ENCODE measurements at places on chromosomes 3 and 15.

GRCh38 chr15:57112178-57112577, 193.7 kb downstream of the TCF12 start:
- DNase-seq: no peak

DNA sequence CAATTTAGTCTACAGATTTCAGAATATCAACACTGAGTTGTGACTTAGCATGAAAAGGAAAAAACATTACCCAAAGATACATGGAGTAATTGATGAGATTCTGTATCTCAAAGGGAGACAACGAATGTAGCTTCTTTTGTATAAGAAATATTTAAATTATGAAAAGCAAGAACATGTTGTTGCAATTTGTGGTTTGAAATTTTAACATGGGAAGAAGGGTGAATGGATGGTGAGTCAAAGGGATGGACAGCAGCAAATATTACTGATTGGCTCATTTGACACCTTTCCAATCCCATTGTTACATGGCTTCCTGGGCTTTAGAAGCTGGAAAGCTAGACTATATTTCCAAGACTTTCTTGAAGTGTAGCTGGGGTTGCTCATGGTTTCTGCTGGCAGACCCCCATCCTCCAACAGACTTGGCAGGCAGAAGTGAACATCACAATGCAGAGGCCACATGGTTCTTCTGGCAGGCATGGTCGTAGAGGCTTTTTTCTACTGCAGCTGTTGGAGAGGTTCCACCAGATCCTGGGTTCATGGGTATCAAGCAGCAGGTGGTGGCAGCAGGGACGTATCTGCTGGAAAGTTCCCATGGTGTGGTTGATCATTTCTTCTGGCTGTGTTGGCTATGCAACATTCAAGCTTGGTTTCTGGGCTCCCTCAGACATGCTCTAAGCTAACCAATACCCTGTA, 47.2 kb upstream of the KPNA4 start:
- DNase-seq: no peak

DNA sequence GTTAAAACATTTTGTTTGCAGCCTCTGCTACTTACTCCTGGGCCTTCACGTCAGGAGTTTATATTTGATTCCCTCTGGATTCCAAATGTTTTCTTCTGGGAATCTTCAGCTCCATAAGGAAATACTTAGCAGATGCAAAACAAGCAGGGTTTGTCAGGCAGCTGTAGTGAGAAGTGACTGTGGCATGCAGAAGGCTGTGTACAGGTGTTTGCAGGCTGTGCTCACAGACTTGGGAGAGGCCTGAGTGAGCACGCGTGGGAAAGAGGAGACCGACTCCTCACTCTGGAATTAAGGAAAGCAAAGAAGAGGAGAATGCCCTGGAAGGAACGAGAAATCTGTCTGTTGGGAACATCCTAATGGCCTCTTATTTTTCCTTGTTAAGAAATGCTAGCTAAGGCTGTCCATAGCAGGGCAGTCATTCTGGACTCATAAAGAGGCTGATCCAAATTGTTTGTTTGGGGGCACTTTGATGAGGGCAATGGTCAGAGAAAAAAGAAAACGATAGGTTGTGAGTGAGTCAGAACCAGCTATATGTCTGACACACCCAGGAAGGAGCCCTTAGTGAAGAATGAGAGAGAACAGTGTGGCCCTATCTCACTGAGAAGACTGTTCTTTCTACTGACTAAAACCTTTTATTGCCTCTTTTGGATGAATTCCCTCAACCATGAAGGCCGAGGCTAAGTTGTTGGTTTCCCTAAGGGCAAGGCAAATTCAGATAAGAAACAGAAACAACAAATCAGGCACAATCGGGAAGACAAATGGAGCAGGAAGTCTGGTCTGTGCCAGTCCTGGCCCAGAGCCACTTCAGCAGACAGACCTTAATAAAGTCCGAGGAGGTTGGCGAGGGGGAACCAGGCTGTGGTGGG, 82.6 kb downstream of the TGFBR2 start:
- no peak for DNase-seq

DNA sequence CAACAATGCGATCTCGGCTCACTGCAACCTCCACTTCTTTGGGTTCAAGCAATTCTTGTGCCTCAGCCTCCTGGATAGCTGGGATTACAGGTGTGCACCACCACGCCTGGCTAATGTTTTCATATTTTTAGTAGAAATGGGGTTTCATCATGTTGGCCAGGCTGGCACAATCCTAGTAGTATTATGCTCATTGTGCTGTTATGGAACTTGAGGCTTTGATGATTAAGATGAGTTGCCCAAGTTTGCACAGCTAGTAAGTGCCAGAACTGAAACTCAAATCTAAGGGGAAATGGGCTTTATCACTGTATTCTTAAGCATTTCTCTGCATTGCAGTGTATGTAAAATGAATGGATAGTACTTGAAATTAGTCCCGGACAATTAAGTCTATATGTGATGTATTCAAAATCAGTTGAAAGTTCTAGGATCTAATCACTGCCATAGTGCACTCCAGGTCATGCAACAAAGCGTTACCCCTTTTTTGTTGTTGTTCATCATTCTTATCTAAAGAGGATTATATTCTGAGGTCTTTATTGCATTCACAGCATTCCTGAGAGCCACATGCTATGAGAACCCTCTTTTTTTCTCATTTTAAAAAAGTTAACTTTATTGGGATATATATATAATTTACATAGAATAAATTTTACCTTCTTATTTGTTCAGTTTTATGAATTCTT, 378.7 kb upstream of the CNTN6 start:
- no peak for DNase-seq

GRCh38 chr15:66404532-66404931, 17.8 kb downstream of the MAP2K1 start:
- no peak for DNase-seq

Measured in CD4-positive, alpha-beta T cell treated with Interferon alpha-2 for 1 hour (primary cell).